T-helper 9 cell (primary cell): ENCODE measurements at places on chromosomes 3 and 15.

DNA sequence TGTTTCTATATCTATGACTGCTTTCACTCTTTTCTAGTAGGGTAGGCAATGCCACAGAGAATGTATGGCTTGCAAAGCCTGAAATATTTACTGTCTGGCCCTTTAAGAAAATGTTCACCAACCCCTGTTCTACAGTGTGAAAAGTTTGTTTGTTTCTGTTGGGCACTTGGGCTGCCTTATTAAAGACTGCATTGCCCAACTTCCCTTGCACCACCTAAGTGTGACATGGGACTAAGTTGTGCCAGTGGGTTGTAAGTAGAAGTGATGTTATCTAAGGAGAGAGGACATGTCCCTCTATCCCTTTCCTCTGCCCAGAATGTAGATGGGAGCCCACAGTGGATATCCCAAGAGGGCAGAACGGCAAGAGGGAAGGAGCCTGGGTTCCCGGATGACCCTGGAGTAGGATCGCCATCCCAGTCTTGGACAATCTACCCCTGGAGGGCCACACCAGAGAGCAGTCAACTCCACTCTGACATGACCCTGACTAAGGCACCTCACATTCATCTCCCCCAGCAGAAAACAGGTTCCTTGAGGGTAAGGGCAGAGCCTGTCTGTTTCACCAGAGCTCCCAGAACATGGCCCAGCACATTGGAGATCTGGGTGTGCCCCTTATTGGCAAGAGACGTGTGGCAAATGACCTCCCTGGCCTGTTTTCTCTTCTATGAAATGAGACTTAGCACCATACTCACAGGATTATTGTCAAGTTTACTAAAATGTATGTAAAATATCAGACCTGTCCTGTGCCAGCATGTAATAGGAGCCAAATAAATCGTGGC is 138.8 kb downstream of the SMAD6 start:
- no peak for DNase-seq

DNA sequence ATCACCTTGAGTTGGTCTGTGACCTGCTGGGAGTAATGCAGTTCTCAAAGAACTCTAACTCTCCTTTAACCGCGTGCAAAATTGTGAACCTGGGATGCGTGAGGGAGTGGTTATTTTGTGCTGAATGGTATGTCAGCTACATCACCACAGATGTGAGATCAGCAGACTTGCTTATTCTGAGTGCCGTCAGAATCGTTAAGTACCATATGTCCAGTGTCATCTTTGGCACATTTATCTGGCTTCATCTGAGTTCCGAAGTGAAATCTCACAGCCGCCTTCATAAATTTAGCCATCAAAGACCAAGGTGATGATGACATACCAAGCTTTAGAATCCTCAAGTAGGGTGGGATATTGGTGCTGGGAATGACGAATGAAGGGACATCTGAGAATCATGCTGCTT is 347.2 kb upstream of the TPRG1 start:
- DNase-seq, result no peak

DNA sequence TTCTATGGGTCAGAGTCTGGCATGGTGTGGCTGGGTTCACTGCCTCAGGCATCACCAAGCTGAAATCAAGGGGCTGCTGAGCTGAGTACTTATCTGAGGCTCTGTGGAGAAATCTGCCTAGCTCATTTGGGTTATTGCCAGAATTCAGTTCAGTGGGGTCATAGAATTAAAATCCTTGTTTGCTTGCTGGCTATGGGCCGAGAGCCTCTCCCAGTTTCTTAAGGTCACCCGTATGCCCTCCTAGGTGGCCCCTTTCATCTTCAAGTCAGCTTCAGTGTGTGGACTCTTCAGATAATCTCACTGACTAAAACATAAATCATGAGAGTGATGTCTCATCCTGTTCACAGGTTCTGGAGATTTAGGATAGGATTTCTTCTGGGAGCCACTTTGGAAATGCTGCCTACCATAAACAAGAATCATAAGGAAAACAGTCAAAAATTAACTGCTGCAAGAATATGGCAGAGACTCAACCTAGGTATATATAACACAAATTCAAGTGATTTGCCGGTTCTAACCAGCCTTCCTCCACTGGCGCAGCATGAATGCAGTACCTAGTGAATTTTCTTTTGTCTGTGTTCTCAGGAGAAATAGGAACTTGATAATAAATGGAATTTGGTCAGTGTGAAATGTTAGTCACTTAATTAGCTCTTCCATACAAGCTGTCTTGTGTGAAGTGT is 5.3 kb downstream of the CP start:
- no peak for DNase-seq

GRCh38 chr3:129343643-129344360 is 65.1 kb downstream of the HMCES start:
- peak; percentile 8 for DNase-seq

GRCh38 chr15:23401627-23402026 is 45.4 kb downstream of the GOLGA6L2 start:
- no peak for DNase-seq

GRCh38 chr3:40663280-40663679 is 138.5 kb downstream of the ZNF621 start:
- no peak for DNase-seq

GRCh38 chr3:118577055-118577777 is 457.4 kb downstream of the IGSF11 start:
- no peak for DNase-seq

GRCh38 chr15:78850941-78851755 is 21.5 kb upstream of the MORF4L1 start:
- no peak for DNase-seq

DNA sequence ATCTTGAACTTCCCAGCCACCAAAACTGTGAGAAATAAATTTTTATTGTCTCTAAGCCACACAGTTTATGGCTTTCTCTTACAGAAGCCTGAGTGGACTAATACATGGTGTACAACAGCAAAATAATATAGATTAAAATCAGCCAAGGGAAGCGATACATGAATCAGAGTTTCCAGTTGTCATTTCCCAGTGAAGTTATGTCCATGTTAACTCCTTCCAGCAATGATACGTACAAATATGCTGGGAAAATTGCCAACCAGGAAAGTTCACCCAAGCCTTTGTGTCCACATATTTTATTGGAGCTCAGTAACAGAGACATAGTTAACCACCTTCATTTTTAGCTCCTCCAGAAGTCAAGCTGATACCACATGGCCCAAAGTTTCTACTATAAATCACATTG is 280.9 kb upstream of the KCNMB2 start:
- DNase-seq, result no peak

GRCh38 chr3:11607816-11608215 is 35.9 kb downstream of the VGLL4 start:
- DNase-seq, result no peak

DNA sequence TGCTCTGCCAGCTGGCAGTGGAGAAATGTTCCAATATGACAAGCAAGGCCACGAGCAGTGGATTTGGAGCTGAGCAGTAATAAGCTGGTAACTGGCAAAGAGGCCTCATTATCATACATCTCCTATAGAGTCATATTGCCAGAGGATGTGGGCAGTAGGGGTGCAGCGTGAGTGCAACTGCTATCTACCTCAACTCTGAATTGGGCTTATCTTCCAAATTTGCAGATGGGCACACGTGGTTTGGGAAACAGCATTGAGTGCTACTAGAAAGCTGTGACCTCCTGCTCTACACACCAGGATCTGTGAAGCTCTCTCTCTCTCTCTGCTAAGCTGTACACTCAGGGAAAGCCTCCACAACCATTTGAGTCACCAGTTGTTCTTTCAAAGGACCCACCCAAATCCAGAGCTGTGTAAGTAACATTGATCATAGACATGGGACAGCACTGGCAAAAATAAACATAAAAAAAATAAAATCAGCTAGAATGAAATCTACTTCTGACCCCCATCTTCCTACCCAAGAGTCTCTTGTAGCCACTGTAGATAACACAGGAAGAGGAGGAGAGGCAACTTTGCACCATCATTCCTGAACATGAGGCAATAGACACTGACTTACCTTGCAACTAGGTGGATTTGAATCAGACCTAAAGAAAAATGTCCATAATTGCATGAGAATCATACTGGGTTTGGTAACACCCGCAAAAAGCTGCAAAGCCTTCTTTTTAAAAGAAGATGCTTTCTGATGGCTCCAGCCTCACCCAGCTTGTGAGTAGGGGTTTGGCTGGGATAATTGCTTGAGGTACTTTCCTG is 82.9 kb upstream of the THBS1 start:
- DNase-seq, result no peak

DNA sequence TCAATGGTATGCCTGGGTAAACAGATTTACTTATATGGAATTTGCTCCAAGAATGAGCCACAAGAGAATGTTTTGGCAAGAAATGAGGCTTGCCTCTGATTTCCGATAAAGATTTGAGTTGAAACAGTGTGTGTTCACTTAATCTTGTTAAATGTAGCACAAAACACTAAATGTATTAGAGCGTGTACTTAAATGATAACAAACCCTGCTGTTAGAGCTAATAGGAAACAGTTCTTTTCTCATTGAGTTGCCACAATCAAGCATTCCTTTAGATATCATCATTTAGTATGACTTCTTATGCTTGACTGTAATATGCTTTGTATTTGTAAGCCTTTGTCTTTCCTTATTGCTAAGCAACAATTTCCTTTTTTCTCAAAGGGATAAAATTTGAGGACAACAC is 353.6 kb upstream of the ZNF717 start:
- no peak for DNase-seq

GRCh38 chr3:29072611-29073010 is 208.3 kb upstream of the RBMS3 start:
- no peak for DNase-seq

GRCh38 chr3:177195242-177195991 is 1.9 kb downstream of the TBL1XR1 start:
- DNase-seq, result no peak

- no peak for DNase-seq
Measured at GRCh38 chr3:87200060-87200647, 27.0 kb upstream of the CHMP2B start.

DNA sequence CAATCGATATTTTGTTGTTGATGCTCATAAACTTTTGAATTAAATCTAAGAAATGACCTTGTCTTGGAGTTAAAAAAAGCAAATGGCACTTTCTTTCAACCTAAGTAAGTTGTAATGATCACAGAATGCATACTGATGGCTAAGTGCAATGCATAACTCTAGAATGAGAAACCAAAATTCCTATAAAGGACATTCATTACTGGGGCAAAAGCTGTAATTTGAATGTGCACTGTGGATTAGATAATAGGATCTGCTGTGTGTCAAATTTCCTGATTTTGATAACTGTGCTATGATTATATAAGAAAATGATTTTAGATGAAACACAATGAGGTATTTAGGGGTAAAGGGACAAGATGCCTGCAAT is 14.3 kb downstream of the SIAH2 start:
- no peak for DNase-seq

- DNase-seq, result no peak
Measured at GRCh38 chr3:133884887-133885711, 10.6 kb downstream of the RAB6B start.

GRCh38 chr3:149566292-149566975 is 91.4 kb downstream of the WWTR1 start:
- no peak for DNase-seq

DNA sequence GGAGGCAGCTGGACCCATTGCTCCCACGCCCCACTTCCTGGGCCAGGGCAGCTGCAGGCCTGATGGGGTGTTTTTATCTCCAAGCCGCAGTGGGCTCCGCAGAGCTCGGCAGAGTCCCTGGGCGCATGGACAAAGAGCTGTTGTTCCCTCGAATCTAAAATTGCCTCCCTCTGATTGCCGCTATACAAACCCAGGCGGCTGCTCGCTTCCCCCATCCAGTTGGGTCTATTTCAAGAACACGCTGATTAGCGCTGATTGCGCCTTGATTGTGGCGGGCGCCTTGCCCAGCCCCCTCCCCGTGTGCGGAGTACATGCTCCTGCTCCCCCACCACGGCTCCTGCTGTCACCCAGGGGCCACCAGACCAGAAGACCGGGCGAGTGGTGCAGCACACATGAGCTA is 43.4 kb upstream of the SLC6A1 start:
- no peak for DNase-seq

- no peak for DNase-seq
Measured at GRCh38 chr3:87186608-87187159, 40.4 kb upstream of the CHMP2B start.

DNA sequence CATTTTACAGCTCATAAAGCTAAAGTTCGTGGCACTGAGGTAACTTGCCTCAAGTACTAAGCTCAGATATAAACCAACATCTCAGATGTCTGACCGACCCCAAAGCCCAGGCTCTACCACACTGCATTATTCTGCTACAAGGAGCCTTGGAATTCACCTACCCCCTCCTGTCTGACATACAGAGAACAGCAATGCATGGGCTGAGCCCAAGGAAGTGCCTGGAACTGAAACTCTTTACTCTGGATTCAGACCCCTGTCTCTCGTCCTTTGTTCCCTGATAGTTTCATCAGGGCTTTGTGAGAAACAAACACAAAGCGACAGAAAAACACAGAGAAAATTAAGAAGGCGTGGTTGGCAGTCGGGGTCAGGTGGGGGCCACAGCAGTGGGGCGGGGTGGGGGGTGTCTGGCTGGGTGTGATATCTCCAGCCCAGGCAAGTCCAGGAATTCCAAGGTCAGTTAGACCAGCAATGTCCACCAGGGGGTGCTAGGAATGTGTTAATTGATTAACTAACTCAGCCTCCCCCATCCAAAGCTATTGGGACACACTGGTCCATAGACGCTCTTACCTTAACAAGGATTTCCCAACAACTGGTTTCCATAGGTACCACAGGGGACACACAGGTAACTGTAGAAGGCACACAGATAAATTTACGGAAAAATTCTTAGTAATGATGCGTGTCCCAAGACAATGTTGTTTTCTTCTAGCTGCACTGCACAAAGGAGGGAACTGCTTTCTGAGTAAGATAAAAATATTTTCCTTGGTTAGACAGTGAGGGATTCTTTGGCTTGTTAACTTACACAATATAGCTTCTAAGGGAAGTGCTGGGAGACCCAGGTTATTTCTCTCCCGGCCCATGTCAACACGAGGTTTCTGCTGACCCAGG is 18.8 kb upstream of the SSUH2 start:
- DNase-seq, result no peak

- no peak for DNase-seq
Measured at GRCh38 chr3:104291878-104292277, 1074.8 kb upstream of the ALCAM start.

GRCh38 chr15:61327019-61327631 is 98.0 kb upstream of the RORA start:
- DNase-seq, result no peak

- DNase-seq, result no peak
Measured at GRCh38 chr3:152518346-152518745, 249.6 kb downstream of the MBNL1 start.

DNA sequence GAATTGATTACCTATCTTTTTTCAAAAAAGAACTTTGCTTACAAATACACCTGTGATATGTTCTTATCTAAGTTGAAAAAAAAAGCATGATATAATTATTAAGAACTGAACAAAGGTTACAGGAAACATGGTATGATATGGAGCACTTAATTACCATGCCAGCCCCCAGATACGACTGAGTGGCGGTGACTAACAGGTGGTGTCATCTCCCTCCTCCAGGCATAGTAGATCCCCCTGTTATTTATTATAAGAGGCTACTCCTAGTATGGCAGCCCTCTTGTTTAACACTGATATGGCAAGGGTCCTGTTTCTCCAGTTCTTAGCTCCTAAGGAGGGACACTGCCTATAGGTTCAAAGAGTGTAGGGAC is 31.0 kb upstream of the TM4SF4 start:
- no peak for DNase-seq
